HAP-1 (cell line): ENCODE measurements at places on chromosomes 6 and 20.

DNA sequence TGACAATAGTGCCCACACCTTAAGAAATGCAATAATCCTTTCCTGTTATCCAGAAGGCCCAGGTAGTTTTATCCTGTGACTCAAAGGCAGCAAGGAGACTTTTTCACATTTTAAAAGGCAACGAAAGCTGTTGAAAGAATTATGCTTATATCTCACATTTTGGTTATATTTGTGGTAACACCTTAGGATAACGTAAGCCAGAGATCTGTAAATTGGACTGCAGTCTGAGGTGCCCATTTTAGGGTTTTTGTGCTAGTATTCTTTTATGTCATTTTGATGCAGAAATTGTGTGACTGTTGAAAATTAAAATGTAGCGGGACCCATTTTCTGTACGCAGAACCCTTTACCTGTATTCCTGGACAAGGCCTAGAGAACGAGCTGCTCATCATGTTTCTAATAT lies 24.3 kb upstream of the MTHFD1L start:
- no peak for DNase-seq

GRCh38 chr20:63557481-63557891 lies 3.5 kb downstream of the FNDC11 start:
- no peak for DNase-seq

- DNase-seq: no peak
These were observed 76.0 kb downstream of the LCA5 start for GRCh38 chr6:79461205-79461604.

DNA sequence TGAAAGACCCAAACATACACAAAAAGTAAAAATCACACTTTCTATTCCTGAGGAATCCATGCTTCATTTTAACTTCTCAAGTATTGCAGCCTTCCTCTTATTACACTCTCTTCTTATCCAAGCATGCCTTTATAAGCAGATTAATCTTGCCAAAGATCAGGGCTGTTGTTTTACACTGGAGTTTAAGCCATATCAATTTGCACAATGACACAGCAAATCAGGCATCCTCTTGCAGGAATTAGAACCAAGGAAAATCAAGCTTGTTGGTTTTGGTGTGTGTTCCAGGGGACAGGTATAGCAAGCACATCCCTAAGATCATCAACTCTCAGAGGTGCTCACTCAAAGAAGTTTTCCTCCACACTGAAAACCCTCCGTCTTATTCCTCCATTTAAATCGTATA lies 69.5 kb downstream of the CYP39A1 start:
- no peak for DNase-seq

- DNase-seq: no peak
These were observed 96.5 kb downstream of the ERMARD start for GRCh38 chr6:169847901-169848311.

- DNase-seq: no peak
These were observed 93.8 kb downstream of the SCP2D1 start for GRCh38 chr20:18907353-18907752.

GRCh38 chr6:130526466-130526865 lies 160.6 kb downstream of the TMEM200A start:
- no peak for DNase-seq

DNA sequence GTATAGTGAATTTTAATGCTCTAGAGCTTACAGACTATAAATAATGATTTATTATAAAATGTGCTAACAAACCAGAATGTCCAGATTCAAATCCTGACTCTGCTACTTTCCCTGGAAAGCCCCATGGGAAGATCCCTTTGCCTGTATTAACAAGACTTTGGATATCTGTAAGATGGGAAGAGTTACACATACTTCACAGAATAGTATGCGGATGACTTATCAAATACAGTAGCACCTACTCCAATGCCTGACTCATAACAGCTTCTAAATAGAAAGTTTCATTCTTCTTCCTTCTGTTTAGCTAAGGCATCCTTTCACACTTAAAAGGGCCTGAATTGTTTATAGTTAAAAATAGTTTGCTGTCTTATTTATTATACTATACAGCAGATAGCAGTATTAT lies 166.3 kb downstream of the KCNQ5 start:
- DNase-seq: no peak

GRCh38 chr20:35385733-35386132 lies 26.0 kb downstream of the UQCC1 start:
- DNase-seq: no peak

DNA sequence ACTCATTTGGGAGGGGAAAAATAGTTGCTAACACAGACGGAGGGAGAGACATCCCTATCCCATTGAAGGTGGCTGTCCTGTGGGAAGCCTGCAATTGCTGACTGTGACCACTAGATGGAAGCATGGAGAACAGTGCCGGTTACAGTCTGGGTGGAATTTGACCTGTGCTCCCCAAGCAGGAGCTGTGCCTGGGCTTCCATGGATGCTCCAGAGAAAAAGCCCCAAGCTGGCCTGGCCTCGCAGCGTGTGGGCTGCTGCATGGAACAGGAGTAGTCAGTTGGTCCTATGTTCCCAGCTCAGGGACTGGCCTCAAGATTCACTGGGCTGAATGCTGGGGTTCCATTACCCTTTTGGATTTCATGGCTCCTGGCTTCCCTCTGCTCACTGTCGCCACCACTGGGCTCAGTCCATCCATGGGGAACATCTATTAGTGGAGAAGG lies 116.3 kb upstream of the CHD6 start:
- DNase-seq: peak; percentile 58

DNA sequence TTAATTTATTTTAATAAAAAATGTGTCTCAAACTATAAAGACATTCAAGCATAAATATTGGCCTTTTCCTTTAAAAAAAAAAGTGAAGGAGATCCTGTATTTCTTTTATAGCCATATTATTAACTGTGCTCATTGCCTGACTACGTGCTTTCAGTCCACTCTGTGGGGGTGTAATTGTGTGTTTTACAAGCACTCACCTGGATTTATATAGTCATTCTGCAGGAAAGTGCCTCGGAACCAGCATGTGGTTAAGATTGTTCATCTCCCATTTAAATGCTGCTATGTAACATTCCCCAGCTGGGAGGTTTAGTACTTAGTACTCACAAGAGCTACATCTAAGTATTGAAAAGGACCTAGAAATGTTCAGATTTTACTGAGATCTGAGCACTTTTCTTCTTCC lies 47.9 kb upstream of the SLC22A16 start:
- no peak for DNase-seq

- DNase-seq: peak; percentile 77
These were observed at the start of gene GMEB2 for GRCh38 chr20:63626424-63627128. GMEB2 (minus strand) TSS chr20:63627101; CDS start chr20:63619397, 7,704 bp downstream.

- DNase-seq: no peak
These were observed 61.0 kb downstream of the ENPP1 start for GRCh38 chr6:131868836-131869235.

DNA sequence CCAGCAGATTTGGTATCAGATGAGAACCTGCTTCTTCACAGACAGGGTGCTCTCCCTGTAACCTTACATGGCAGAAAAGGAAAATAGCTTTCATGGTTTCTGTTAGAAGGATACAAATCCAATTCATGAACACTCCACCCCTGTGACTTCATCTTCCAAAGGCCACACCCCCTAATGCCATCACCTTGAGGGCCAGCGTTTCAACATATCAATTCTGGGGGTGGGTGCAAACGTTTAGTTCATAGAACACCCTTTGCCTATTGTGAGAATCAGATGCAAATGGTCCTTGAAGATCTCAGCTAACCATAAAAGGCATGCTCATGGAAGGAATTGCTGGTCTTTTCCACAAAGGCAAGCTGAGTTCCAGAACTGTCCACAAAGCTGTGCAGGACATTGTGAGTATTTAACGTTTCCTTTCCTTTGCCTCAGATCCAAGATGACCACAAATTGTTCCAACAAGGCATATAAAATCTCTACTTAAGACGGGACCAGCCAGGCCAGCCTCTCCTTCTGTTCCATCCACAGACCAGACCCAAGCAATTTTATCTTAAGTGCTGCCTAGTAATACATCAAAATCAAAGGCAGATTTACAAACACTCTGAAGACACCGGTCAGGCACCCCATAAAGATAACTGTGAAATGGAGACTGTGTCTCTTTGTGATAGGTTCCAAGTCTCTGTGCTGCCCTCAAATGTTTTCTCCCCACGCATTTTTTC lies 34.7 kb upstream of the SSTR4 start:
- no peak for DNase-seq
